ENCODE measurements at places on chromosomes 13 and 19. TPM values are rescaled to one million over a fixed set of nuclear protein-coding genes. Genes with fewer than 3 reads are reported as not detected.
A peak's percentile ranks its signal among the peaks of the same experiment; 100 is the strongest.

The ZSCAN4 gene
- 0.12 TPM for total RNA-seq

The FFAR2 gene
- total RNA-seq, result 0.20 TPM

The ZNF486 gene
- 15.8 TPM for total RNA-seq

The ZNF570 gene
- 5.1 TPM for total RNA-seq

The PRRG2 gene
- total RNA-seq, result 6.0 TPM

DNA sequence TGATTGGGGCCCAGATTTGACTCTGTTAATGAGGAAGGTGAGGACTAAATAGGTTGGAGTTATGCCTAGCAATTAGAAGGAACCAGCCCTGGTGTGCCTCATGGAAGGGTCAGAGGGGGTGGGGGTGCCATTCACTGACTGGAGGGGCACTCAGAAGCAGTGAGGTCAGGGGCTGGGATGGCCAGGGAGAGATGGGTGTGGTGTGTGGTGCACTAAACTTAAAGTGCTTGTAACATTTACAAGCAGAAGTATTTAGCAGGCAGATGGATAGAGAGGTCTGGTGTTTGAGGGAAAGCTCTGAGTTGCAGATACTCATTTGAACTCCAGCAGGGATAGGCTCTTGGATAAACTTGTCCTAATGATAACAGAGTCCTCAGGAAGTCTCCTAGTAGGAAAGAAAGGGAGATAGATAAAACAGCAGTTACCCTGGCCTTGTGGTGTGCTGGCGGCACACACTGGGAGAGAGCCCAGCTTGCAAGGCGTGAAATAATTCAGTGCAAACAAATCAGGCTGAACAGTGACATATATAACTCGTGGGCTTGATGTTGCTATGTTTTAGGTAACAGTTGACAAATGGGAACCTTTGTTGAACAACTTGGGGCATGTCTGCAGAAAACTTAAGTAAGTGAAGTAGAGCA is 20.0 kb upstream of the UPF3A start:
- DNase-seq, result no peak
- H3K27ac ChIP-seq, result no peak overlapping the region
- no peaks in the 10 kb centered on the region for H3K36me3 ChIP-seq
- no peaks in the 10 kb centered on the region for H3K4me1 ChIP-seq
- no peak overlapping the region for H3K4me3 ChIP-seq
- no peaks in the 10 kb centered on the region for H3K27me3 ChIP-seq

- DNase-seq, result no peak
- H3K4me1 ChIP-seq, result no peaks in the 10 kb centered on the region
- H3K4me3 ChIP-seq, result no peak overlapping the region
- no peaks in the 10 kb centered on the region for H3K36me3 ChIP-seq
- H3K27me3 ChIP-seq, result no peaks in the 10 kb centered on the region
- no peak overlapping the region for H3K27ac ChIP-seq
Measured at GRCh38 chr13:75217949-75218348, 264.0 kb downstream of the TBC1D4 start.

GRCh38 chr13:20395061-20395916 is 130.4 kb downstream of the CRYL1 start:
- DNase-seq, result no peak
- H3K4me3 ChIP-seq, result no peak overlapping the region
- H3K4me1 ChIP-seq, result peaks cover under 1% of the 10 kb centered on the region
- no peaks in the 10 kb centered on the region for H3K36me3 ChIP-seq

- H3K27ac ChIP-seq, result peak overlapping the region; percentile 99
- peak; percentile 87 for DNase-seq
- H3K36me3 ChIP-seq, result no peaks in the 10 kb centered on the region
- no peaks in the 10 kb centered on the region for H3K27me3 ChIP-seq
- peak overlapping the region; percentile 44 for H3K4me3 ChIP-seq
- H3K4me1 ChIP-seq, result peaks cover 11% of the 10 kb centered on the region
Measured at GRCh38 chr19:43755256-43755801, 567 bp upstream of the SMG9 start.

DNA sequence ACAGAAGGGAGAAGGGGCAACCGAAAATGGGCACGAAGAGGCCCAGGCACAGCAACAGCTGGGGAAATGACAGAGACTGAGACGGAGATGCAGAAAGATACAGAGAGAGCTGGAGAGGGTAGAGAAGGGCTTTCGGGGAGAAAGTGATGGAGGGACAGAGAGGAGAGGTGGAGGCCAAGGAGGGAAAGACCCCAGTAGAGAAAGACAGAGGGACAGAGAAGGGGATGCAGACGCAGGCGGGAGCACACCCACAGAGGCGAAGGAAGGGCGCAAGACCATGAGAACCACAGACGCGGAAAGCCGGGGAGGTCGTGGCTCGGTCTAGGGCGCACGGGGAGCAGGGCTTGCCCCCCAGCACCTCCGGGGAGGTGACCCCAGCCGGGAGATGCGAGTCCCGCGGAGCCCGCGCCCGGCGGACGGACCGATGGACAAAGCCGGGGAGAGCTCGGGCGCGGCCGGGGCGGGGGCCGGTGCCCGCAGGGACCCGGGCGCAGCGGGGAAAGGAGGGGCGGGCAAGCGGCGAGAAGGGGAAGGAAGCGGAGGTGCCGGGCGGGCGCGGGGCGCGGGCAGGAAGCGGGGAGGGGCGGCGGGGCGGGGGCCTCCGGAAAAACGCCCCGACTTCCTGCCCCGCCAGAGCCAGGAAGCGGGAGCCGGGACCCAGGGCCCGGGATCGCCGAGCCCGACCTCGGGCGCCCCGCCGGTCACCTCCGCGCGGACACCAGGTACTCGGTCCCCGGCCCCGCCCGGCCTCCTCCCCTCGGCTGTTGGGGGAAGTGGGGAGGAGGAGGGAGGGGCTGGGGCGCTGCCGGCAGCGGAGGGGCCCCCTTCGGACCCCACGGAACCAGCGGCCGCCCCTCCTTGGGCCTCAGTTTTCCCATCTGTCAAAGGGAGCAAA is at the start of gene ARHGEF1:
Gene ARHGEF1 (plus strand): TSS at position 617 of the 895 bp plus-strand sequence. CDS start 4,899 bp downstream, outside the sequence.
- peak within 1 kb of the TSS; percentile 47 for H3K4me3 ChIP-seq
- no peaks in the 10 kb centered on the region for H3K27me3 ChIP-seq
- H3K4me1 ChIP-seq, result peaks cover 13% of the 10 kb centered on the region
- H3K27ac ChIP-seq, result peak within 1 kb of the TSS; percentile 40

GRCh38 chr13:29664591-29664990 is 69.1 kb upstream of the SLC7A1 start:
- H3K27ac ChIP-seq, result no peak overlapping the region
- no peak for DNase-seq
- H3K36me3 ChIP-seq, result no peaks in the 10 kb centered on the region
- H3K4me1 ChIP-seq, result no peaks in the 10 kb centered on the region

GRCh38 chr19:8486661-8487136 is 15.7 kb downstream of the PRAM1 start:
- no peak overlapping the region for H3K27ac ChIP-seq
- no peaks in the 10 kb centered on the region for H3K4me1 ChIP-seq
- no peak for DNase-seq
- H3K4me3 ChIP-seq, result no peak overlapping the region
- H3K36me3 ChIP-seq, result no peaks in the 10 kb centered on the region
- H3K27me3 ChIP-seq, result no peaks in the 10 kb centered on the region

DNA sequence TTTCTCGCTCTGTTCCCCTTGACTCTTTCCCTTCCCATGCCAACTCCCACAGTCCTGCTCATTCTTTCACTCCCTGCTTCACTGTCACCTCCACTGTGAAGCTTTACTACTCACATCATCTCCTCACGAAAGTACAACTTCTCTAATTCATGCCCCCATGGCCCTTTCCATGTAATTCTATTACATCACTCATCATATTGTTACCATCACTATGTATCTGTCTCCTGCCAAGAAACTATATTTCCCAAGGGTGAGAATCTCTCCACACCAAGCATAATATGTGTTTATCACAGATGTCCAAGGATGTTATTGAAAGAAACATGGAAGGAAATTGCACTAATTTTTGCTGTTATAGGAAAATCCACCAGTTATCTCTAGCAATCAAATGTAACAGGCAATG is 37.2 kb upstream of the LRCH1 start:
- peak overlapping the region; percentile 79 for H3K27ac ChIP-seq
- H3K4me3 ChIP-seq, result no peak overlapping the region
- no peak for DNase-seq

DNA sequence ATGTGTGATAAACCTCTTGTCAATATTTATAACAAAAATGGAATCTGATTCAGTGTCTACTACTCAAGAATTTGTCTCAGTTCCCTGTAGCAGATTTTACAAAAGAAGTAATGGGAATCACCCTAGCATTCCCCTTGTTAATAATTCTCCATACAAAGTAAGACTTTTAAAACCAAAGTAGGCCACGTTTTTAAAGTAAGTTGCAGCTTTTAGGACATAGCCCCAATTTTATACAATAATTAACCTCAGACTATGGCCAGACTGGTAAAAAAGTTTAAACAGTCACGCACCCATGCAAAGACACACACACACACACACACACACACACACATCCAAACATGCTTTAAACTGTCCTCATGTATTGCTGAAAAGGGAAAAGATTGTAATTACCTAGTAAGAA is 589.9 kb downstream of the PCDH9 start:
- H3K4me3 ChIP-seq, result no peak overlapping the region
- H3K4me1 ChIP-seq, result no peaks in the 10 kb centered on the region
- H3K27me3 ChIP-seq, result no peaks in the 10 kb centered on the region
- H3K36me3 ChIP-seq, result no peaks in the 10 kb centered on the region

GRCh38 chr13:106752584-106753170 is 184.7 kb upstream of the ARGLU1 start:
- no peak for DNase-seq
- no peak overlapping the region for H3K4me3 ChIP-seq
- no peak overlapping the region for H3K27ac ChIP-seq
- peaks cover 15% of the 10 kb centered on the region for H3K4me1 ChIP-seq

DNA sequence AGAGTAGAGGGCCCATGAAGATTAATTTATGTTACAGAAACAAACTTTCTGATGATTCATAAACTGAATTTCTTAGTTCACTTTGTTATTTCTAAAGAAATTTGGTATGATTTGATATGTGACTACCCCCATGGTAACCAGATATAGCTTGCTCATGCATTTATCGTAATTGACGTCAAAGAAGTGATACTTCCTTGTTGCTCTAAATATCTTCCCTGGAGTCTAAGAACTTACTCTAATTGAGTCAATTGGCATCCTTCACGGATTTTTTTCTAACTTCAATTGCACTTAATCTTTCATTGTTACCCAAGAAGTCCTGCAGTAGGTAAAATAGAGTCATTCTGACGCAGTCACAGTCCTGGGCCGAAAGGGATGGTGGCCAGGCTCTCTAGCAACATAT is 240.9 kb downstream of the GPC5 start:
- H3K27ac ChIP-seq, result no peak overlapping the region
- no peak overlapping the region for H3K4me3 ChIP-seq
- H3K27me3 ChIP-seq, result no peaks in the 10 kb centered on the region
- no peaks in the 10 kb centered on the region for H3K36me3 ChIP-seq
- H3K4me1 ChIP-seq, result no peaks in the 10 kb centered on the region
- no peak for DNase-seq

DNA sequence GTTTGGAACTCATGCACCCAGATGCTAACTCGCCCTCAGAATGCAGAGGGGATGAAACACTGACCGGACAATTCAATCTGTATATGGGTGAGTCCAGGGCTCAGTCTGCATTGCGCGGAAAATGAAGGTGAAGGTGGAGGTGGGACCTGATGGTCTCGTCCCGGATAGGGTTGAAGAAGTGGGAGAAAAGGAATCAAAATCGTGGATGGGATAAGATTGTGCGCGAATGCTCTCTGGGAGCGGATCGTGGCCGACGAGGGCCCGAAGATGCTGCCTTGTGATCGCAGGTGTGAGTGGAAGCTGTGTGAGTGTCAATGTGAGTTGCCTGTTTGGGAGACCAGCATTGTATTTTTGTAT is 594 bp upstream of the ZNF850 start:
- H3K27me3 ChIP-seq, result no peaks in the 10 kb centered on the region
- H3K4me3 ChIP-seq, result peak overlapping the region; percentile 74

- H3K36me3 ChIP-seq, result no peaks in the 10 kb centered on the region
- H3K4me1 ChIP-seq, result no peaks in the 10 kb centered on the region
- no peak overlapping the region for H3K4me3 ChIP-seq
- H3K27ac ChIP-seq, result no peak overlapping the region
Measured at GRCh38 chr13:94776956-94777355, 64.6 kb upstream of the SOX21 start.

- peaks cover 82% of the 10 kb centered on the region for H3K4me1 ChIP-seq
- H3K27me3 ChIP-seq, result peaks cover 7% of the 10 kb centered on the region
- peak; percentile 85 for DNase-seq
- no peak overlapping the region for H3K4me3 ChIP-seq
- no peaks in the 10 kb centered on the region for H3K36me3 ChIP-seq
- peak overlapping the region; percentile 100 for H3K27ac ChIP-seq
Measured at GRCh38 chr19:13053761-13054625, 48.7 kb downstream of the LYL1 start.

- H3K36me3 ChIP-seq, result no peaks in the 10 kb centered on the region
- H3K4me3 ChIP-seq, result no peak overlapping the region
- DNase-seq, result no peak
- H3K27me3 ChIP-seq, result peaks cover 5% of the 10 kb centered on the region
Measured at GRCh38 chr19:15108845-15109767, 1.9 kb downstream of the SYDE1 start.

DNA sequence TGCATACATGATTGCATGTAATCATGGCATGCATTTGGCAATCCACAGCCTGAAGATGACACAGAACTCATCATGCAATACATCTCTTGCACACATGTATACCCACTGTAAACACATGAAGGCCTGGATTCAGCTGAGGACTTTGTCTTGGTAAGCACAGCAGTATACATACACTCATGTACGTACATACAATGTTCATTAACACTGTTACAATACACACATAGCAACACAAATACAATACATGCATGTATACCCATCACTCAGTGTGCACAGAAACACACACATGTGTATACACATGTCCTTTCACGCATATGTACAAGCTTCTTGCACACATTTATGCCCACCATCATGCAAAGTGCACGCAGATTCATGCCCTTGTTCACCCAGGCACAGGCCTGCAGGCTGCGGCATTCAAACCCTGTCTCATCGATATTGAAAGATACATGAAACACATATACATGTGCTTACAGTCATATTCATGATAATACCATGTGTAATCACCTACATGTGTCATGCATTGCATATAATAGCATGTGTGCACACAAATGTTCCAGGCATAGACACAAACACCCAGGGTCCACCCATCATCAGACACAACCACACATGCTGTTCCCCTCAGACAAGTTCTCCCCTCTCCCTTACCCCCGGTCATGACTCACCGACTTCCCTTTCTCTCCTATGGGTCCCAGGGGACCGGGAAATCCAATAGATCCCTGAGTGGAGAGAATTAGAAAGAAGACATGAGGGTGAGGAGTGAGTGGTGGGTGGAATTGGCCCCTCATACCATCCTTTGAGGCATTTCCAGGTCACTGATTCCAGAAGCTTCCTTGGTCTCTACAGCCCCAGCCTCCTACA is 28.7 kb downstream of the COL5A3 start:
- no peak for DNase-seq
- no peak overlapping the region for H3K4me3 ChIP-seq
- no peaks in the 10 kb centered on the region for H3K4me1 ChIP-seq
- H3K27ac ChIP-seq, result no peak overlapping the region
- H3K27me3 ChIP-seq, result no peaks in the 10 kb centered on the region

GRCh38 chr19:7267792-7268704 is 26.2 kb downstream of the INSR start:
- H3K4me3 ChIP-seq, result no peak overlapping the region
- DNase-seq, result no peak
- peaks cover 7% of the 10 kb centered on the region for H3K36me3 ChIP-seq
- H3K27me3 ChIP-seq, result no peaks in the 10 kb centered on the region
- peaks cover 6% of the 10 kb centered on the region for H3K4me1 ChIP-seq
- H3K27ac ChIP-seq, result peak overlapping the region; percentile 16

Data from hepatocyte (in vitro differentiated cells).